ENCODE measurements at places on chromosomes 3 and 15. TPM values are rescaled to one million over a fixed set of nuclear protein-coding genes. Genes with fewer than 3 reads are reported as not detected.

PRR20G gene
- total RNA-seq, result not detected

TEX55 gene
- total RNA-seq, result not detected

THRB gene
- 10.5 TPM for total RNA-seq

ACKR2 gene
- total RNA-seq, result 2.5 TPM

ATP13A5 gene
- total RNA-seq, result 0.89 TPM

SAXO2 gene
- total RNA-seq, result 12.0 TPM

MAP2K5 gene
- 22.9 TPM for total RNA-seq

SYNPR gene
- 83.5 TPM for total RNA-seq

ATG7 gene
- total RNA-seq, result 48.0 TPM

NR2F2 gene
- total RNA-seq, result 21.4 TPM

B2M gene
- total RNA-seq, result 1,593 TPM

RGMA gene
- 31.5 TPM for total RNA-seq

COL6A5 gene
- 0.20 TPM for total RNA-seq

KBTBD12 gene
- 1.8 TPM for total RNA-seq

CLRN1 gene
- not detected for total RNA-seq

RPL32 gene
- total RNA-seq, result 2,331 TPM

PTPRG gene
- total RNA-seq, result 65.5 TPM

NUTM1 gene
- not detected for total RNA-seq

GOLGA6L4 gene
- 2.4 TPM for total RNA-seq

GOLGB1 gene
- total RNA-seq, result 53.9 TPM

SLC2A2 gene
- total RNA-seq, result not detected

RUBCN gene
- total RNA-seq, result 28.0 TPM

C3orf85 gene
- total RNA-seq, result not detected

PLA2G4B gene
- 8.6 TPM for total RNA-seq

HES1 gene
- 58.9 TPM for total RNA-seq

CADM2 gene
- 42.2 TPM for total RNA-seq

KCNAB1 gene
- total RNA-seq, result 27.5 TPM

MAP6D1 gene
- total RNA-seq, result 10.7 TPM

CX3CR1 gene
- 42.1 TPM for total RNA-seq

SELENOT gene
- total RNA-seq, result 243 TPM

THBS1 gene
- total RNA-seq, result 39.3 TPM

SMC4 gene
- 46.6 TPM for total RNA-seq
